Mesendoderm (in vitro differentiated cells): ENCODE measurements at places on chromosomes 2 and 18.

DNA sequence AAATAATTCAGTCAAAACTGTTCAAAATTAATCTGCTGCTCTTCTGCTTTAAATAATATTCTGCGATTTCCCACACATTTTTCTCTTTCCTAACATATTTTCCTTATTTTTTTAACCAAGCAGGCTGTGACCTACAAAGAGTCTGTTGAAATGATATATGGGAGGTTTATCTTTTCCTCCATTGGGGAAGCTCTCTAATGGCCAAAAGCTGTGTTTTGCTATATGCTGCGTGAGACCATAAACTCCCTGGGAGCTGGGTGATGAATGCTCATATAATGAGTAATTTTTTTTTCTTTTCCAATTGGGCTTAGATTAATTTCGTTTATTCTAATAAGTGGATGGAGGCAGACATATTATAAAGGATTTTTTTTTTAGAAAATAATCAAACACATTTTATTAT, 72.2 kb upstream of the MAP2 start:
- no peak for DNase-seq

DNA sequence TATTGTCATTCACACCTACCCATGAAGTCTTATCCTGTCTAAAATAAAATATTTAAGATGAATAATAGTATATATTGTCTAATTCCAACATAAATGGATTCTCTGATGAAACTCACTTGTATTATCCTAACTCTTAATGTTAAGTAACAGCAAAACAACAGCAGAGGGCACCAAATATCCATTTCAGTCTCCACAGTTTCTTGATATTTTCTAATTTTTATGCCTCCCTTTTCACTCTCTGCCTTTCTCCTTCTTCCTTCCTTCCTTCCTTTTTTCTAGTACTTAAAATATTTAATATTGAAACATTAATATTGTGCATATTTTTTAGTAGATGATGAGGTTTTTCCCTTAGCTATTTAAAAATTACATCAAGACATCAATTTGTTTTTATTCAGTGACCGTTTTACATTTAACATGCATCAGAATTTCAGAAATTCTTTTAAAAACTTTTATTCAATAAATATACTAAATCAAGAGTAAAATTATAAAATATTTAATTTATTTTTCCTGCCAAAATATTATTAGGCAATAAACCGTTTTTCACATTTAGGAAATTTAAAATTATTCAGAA, 97.6 kb downstream of the WDR7 start:
- peak; percentile 31 for DNase-seq

DNA sequence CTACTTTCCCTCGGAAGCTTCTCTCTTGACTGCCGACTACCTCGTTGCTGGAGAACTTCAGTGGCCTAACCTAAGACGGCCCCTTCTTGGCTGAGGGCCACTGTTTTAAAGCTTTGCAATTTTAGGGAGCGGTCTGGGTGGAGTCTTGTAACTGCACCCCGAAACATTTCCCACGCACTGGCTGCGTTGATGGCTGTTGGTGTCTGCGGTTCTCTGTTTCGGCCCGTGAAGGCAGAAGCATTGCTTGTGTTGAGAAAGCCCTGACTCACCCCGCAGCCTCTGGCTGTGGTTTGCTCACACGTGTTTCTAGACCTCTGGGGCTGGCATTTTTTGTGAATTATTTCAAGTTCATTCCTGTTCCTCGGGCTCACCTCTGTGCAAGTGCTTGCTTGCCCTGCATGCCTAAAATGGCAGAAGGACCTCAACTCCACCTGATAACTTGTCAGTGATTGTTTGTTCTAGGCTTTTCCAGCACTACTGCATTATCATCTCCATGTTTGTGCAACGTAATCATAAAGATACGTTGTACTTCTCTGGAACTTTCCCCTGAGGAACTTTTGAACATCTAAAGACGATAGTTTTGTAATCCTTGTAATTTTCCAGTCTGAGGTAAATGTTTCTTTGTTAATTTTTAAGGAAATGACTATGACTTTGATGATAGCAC, 94.2 kb upstream of the DLX2 start:
- DNase-seq = no peak

- no peak for DNase-seq
Measured at GRCh38 chr18:31565782-31566512, 25.7 kb upstream of the TTR start.

DNA sequence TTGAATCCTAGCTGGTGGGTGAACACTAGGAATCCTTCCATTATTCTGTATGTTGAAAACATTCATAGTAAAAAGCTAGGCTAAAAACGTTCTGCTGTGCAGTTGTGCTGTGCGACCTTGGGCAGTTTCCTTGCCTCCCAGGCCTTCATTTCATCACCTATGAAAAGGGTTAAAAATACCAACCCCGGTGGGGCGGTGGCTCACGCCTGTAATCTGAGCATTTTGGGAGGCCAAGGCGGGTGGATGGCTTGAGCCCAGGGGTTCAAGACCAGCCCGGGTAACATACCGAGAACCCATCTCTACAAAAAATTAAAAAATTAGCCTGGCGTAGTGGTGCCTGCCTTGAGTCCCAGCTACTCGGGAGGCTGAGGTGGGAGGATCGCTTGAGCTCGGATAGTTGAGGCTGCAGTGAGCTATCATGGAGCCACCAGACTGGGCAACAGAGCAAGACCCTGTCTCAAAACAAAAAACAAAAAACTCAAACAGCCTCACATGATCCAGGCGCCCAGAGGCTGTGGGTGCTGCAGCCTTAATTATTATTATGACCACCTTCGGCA, 2.9 kb upstream of the RRM2 start:
- no peak for DNase-seq

- peak; percentile 15 for DNase-seq
Measured at GRCh38 chr2:31812051-31812798, 198.6 kb downstream of the MEMO1 start.

DNA sequence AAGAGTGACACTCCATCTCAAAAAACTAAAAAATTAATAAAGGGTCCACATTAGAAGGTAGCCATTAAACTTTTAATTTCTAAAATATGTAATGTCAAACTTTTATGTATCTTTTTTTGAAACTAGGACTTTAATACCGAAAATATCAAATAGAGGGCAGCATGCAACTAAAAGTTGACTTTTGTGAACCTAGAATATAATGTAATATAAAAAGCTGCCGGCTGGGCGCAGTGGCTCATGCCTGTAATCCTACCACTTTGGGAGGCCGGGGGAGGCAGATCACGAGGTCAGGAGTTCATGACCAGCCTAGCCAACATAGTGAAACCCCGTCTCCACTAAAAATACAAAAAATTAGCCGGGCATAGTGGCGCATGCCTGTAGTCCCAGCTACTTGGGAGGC, 62.8 kb downstream of the INO80D start:
- no peak for DNase-seq
